ENCODE measurements at places on chromosomes 7 and 10.

- DNase-seq: no peak
Observed at GRCh38 chr7:15015545-15016314, 113.2 kb upstream of the DGKB start.

DNA sequence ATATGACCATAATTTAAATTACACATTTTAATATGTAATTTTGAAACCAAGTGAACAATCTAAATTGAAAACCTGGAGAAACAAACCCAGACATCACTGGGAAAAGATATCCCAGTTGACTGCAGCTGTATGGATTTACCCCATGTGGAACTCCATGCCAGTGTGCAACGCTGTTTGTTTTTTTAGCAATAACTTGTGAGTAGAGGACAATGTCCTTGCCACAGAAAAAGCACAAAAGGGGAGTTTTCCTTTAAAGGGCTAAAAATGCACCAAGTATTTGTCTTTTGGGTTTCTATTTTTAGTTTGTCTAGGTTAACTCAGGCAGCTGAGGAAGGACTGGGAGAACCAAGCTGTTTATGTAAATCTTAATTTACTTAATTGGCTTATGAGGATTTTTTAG lies 15.1 kb upstream of the COL17A1 start:
- DNase-seq: no peak

DNA sequence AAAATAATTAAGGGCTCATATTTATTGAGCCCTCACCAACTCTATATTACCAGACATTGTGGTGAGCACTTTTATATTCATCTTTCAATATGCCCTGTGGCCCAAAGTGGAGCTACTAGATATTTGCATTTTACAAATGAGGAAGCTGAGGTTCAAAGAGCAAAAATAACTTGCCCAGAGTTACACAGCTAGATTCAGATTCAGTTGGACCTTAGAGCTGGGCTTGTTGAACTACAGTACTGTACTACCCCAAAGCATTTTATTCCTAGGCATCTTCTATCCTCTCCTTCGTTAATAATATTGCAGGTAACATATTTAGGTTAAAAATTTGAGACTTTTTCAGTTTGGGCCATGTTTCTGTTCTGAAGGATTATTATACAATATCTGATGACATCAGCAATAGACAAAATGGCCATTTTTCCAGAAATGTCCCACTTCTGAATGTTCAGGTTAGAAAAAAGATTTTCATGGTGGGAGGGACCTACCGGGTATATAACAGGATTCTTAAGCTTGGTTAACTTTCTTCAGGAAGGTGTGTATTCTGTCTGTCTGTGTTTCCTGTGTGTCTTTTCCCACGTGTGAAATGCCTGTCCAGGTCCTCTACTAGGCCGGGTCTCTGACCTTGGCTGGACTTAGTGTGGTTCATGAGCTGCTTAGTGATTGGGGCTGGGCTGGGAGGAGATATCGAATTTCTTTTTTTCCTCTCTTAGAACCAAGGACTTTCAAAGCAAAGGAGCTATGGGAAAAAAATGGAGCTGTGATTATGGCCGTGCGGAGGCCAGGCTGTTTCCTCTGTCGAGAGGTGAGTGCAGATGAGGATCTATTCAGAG lies 13.6 kb downstream of the PRXL2A start:
- DNase-seq: no peak

DNA sequence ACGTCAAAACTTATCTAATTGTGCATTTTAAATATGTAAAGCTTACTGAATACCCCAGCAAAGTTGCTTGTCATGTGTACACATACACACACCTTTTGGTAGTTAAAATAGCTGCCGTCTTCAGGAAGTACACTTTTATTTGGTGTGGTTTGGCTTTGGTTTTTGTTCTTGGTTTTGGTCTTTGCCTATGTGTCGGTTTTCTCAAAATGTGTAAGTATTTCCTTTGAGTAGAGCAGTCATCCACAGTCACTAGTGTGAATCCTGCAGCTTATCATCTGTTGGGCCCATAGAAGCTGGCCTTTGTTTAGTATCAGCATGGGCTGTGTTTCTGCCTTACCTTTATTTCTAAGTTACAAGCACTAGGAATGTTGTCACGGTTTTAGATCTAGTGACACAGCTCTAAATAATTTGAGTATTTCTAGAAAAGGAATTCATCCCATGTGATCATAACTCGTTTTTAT lies 35.3 kb downstream of the NET1 start:
- no peak for DNase-seq

DNA sequence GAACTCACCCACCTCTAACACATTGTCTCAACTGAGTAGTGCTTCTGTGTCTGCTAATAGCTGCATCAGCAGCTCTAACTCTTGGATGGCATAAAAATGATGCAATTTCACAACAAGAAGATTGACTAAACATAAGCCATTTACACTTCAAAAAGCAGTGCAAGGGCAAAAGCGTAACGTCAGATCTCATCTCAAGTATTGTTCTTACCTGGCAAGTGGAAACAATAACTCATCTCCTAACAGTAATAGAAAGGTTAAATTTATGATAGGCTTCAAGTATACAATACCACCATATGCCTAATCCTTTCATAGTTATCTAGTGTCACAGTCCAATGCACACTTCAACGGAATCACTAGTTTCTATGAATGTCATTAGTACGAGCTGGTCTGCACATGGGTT lies 14.8 kb downstream of the TPK1 start:
- DNase-seq: no peak

DNA sequence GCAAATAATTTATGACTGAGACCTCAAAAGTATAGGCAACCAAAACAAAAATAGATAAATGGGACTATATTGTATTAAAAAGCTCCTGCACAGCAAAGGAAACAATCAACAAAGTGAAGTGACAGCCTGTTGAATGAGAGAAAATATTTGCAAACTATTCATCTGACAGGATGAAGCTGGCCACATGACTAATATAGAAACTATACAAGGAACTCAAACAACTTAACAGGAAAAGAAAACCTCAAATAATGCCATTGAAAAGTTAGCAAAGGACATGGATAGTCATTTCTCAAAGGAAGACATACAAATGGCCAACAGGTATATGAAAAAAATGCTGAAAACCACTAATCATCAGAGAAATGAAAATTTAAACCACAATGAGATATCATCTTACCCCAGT lies 245.1 kb downstream of the STK31 start:
- DNase-seq: no peak

GRCh38 chr7:96118449-96119001 lies 203.4 kb downstream of the SLC25A13 start:
- no peak for DNase-seq

GRCh38 chr7:151436446-151437158 lies 3.3 kb downstream of the CRYGN start:
- DNase-seq: no peak

- DNase-seq: no peak
Observed at GRCh38 chr7:2928613-2929311, 84.7 kb upstream of the GNA12 start.

GRCh38 chr7:26588511-26588910 lies 275.9 kb downstream of the SKAP2 start:
- DNase-seq: no peak

GRCh38 chr10:129768437-129769355 lies 195.4 kb downstream of the EBF3 start:
- DNase-seq: no peak

DNA sequence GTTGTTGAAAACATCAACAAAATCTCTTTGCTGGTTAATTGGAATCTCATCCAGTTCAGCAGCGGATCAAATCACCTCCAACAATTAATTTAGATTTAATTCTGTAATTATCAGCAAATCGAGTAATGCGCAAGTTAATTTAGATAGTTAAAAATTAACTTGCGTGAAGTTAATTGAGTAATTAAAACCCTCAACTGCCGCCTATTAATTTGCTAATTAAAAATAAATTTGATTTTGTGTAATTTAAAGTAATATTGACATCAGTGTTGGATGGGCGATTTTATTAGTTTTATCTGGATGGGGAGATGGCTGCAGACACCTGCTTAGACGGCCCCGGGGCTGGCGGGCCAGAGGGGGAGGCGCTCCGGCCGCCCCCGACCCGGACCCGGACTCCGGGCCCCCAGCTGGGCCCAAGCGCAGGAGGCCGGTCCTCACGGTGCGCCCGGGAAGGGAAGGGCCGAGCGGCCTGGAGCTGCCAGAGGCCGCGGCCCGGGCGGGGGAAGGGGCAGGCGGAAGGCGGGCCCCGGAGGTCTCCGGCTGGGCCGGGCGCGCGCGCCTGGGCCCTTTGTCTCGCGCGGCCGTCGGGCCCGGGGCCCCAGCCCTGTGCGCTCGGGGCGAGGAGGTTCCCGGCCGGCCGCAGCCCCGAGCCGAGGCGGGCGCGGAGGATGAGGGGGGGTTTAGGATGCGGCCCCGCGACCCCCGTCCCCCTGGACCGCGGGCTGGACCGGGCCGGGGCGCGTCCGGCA lies 3.3 kb upstream of the UNCX start:
- no peak for DNase-seq

DNA sequence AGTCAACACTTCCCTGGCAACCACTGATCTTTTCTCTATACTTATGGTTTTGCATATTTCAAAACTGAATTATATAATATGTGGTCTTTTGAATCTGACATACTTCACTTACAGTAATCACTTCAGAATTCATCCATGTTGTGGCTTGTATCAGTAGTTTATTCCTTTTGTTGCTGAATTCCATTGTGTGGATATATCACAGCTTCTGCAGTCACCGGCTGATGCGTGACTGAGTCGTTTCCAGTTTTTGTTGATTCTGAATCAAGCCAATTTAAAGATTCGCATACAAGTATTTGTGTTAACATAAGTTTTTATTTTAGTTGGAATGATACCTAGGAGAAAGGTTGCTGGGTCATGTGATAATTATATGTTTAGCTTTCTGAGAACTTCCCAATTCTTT lies 672.5 kb upstream of the ANKRD30A start:
- DNase-seq: no peak

- no peak for DNase-seq
Observed at GRCh38 chr7:106863274-106863997, 1.6 kb upstream of the PIK3CG start.

DNA sequence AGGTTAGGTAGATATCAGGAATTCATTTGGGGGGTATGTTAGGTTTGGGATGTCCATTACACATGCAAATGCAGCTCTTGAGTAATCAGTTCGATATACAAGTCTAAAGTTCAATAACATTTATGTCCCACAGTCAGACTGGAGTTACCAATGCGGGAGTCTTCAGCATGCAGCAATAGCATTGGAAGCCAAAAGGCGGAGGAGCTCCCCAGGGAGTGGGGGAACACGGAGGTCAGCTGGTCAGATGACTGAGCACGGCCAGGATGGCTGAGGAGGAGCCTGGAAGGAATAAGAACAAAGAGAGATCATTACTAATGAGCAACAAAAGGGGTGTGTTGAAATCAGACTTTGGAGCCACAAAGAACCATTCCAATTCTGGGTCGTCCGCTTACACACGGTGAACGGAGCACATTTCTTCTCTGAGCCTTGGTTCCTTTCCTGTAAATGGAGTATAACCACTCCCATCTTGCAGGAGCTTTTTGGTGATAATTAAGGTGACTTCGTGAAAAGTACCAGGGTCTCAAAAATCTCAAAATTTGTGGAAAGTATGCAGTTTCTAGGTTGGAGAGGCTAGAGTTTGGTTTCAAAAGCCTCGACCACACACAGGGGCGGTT lies 478 bp upstream of the ZNF22 start:
- DNase-seq: no peak

DNA sequence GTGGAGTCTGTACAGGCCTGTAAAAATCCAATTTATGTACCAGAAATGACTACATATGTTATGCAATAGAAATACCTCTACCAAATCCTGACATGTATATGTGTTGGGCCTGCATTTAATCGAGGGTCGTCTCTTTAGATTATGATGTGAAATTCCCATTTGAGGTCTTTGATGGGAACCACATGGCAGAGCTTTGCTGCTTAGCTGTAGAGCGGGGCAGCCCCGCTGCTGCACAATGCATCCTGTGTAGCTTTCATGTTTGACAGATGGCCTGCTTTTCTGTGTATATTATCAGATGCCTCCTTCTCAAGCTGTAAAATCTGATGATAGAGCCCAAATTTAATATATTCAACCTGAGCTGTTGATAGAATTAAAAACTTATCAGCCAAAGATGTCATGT lies 65.8 kb downstream of the RAB18 start:
- DNase-seq: no peak

- DNase-seq: no peak
Observed at GRCh38 chr10:86601956-86602602, 52.3 kb upstream of the OPN4 start.

DNA sequence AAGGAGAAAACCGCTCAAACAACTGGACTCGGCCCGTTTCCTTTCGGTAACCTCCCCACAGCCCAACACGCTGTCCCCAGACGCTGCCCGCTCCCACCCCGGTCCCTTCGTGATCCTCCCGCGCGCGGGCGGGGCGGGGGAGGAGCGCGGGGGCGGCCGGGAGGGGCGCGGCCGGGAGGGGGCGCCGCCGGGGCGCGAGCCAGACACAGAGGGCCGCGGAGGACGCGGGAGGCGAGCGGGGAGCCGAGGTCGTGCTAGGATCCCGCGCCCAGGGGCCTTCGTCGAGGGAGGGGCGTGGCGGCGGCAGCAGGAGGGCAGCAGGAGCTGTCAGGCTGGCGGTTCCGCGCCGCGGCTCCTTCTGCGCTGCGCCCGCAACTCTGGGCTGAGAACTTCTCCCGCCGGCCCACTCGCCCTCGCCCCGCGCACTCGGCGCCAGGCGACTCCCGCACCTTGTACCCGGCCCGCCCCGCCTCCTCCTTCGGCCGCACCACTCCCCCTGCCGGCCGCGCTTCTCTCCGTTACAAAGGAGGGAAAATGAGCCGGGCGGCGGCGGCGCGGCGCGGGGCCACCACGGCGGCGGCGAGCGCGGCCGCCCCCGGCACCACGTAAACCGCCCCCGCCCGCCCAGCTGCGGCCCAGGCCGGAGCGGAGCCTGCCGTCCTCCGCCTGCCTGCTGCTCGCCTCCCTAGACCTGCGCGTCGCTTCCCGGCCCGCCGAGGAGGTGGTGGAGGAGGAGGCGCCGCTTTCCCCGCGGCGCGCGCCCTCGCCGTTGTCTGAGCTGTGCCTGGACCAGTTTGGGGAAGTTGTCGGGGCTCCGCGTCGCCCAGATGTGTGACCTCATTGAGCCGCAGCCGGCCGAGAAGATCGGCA lies at the start of gene CDK14:
TSS of gene CDK14 (plus strand) at position 521 of the 870 bp plus-strand sequence. CDS start at position 828, 307 bp downstream.
- DNase-seq: peak; percentile 49

DNA sequence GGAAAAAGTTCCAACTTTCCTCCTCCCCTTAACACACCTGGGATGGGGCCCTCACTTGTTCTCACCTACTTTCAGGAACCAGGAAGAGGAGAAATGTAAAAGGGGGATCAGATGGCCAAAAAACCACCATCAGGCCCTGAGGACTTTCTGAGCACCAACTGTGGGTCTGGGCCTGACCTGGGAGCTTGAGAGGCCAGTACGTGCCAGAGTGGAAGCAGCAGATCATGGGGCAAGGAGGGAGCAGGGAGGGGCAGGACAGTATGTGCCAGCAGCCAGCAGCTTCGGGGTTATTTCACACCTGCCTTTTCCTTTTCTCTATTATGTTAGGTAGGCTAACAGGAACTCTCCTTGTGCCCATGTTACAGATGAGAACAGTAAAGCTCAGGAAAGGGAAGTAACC lies 118.8 kb upstream of the UNC5B start:
- no peak for DNase-seq

GRCh38 chr7:142420554-142421362 lies 162.9 kb upstream of the PRSS58 start:
- no peak for DNase-seq

- DNase-seq: no peak
Observed at GRCh38 chr7:21041666-21042065, 255.0 kb upstream of the SP8 start.

- DNase-seq: no peak
Observed at GRCh38 chr10:48363617-48364355, 57.3 kb downstream of the MAPK8 start.
